ENCODE measurements at places on chromosomes 7 and 10.

DNA sequence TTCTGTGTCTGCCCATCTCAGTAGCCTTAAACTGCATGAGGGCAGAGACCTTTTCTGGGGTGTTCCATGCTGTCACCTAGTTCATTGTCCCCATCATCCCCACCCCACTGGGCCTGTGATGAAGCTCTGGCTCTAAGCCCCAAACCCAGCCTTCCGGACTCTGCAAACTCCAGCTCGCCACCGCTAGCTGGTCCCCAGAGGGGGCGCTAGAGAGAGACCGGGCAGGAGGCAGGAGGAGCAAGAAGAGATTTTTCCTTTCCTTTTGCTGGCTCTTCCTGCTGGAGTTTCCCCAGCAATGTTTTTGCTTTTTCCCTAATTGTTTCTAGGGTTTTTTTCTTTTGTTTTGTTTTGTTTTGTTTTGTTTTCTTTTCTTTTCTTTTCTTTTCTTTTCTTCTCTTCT, 234.4 kb downstream of the TEX36 start:
- peak; percentile 5 for DNase-seq
- no peak overlapping the region for H3K27ac ChIP-seq
- no peaks in the 10 kb centered on the region for H3K27me3 ChIP-seq
- H3K36me3 ChIP-seq: no peaks in the 10 kb centered on the region
- no peak overlapping the region for H3K4me3 ChIP-seq

GRCh38 chr10:54477738-54478137, 323.3 kb downstream of the PCDH15 start:
- H3K27me3 ChIP-seq: no peaks in the 10 kb centered on the region
- no peaks in the 10 kb centered on the region for H3K4me1 ChIP-seq
- DNase-seq: no peak
- H3K27ac ChIP-seq: no peak overlapping the region
- no peak overlapping the region for H3K4me3 ChIP-seq

GRCh38 chr10:24363070-24363469, 154.1 kb downstream of the KIAA1217 start:
- no peak overlapping the region for H3K4me3 ChIP-seq
- peaks cover 11% of the 10 kb centered on the region for H3K27me3 ChIP-seq
- H3K36me3 ChIP-seq: no peaks in the 10 kb centered on the region
- DNase-seq: no peak
- no peaks in the 10 kb centered on the region for H3K4me1 ChIP-seq

- peaks cover 48% of the 10 kb centered on the region for H3K4me1 ChIP-seq
- DNase-seq: no peak
- H3K36me3 ChIP-seq: peaks cover 1% of the 10 kb centered on the region
- H3K27ac ChIP-seq: no peak overlapping the region
- no peaks in the 10 kb centered on the region for H3K27me3 ChIP-seq
Observed at GRCh38 chr7:50659329-50659965, 94.2 kb upstream of the DDC start.

DNA sequence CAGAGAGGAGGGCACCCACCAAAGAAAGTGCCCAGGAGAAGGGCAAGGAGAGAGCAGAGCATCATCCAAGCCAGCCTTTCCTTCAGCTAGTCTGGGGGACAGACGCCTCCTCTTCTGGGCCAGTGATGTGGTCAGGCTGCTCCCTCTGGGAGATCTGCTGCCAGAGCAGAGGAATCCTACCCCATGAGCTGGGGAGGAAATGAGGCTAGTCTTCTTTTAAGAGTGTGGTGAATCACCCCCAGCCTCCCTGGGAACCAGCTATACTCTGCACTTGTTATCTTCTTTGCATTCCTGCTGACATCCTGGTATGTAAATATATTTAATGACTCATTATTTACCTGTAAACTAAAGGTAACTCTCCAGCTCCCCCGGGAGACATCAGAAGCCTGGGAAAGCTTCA, 41.6 kb upstream of the EPHB6 start:
- H3K27me3 ChIP-seq: no peaks in the 10 kb centered on the region
- H3K27ac ChIP-seq: peak overlapping the region; percentile 99
- peak; percentile 59 for DNase-seq
- H3K4me1 ChIP-seq: peaks cover 73% of the 10 kb centered on the region
- H3K36me3 ChIP-seq: no peaks in the 10 kb centered on the region

DNA sequence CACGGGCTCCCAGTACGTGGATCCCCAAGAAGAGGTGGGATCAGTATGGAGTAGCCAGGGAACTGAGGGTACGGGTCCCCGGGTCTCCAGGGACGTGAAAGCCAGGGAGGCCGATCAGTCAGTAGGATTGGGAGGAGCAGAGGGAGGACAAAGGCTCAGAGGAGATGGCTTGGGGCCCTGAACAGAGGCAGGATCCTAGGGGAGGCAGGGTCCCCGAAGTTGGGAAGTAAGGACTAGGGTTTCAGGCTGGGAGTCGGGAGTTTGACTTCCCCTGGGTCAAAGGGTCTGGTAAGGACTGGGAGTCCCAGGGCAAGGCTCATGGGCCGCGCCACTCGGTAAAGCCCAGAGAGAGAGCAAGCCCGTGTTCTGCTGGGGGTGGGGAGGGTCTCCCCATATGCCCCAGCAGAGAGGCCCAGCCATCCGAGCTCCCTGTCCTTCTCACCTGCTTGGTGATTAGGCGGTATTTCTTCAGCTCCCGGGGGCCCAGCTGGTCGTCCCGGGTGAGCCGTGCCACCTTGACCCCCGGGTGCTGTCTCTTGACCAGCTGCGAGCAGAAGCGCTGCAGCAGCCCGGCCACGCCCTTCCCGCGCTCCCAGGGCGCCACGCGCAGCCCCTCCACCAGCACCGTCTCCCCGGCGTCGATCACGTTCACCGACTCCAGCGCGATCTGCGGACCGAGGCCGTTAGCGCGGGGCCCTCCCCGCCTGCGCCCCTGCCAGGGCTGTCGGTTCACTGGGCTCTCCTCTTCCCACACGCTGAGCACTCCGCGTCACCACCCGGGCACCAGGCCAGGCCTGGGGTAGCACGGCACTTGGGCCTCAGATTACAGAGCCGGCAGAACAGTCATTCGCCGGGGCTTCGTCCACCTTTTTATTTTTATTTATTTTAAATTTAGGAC, 7.0 kb downstream of the NAT16 start:
- H3K4me3 ChIP-seq: peak overlapping the region; percentile 42
- no peaks in the 10 kb centered on the region for H3K36me3 ChIP-seq
- peaks cover 81% of the 10 kb centered on the region for H3K27me3 ChIP-seq
- H3K27ac ChIP-seq: no peak overlapping the region
- peaks cover 53% of the 10 kb centered on the region for H3K4me1 ChIP-seq
- DNase-seq: peak; percentile 57

- no peaks in the 10 kb centered on the region for H3K36me3 ChIP-seq
- no peaks in the 10 kb centered on the region for H3K4me1 ChIP-seq
- no peak overlapping the region for H3K4me3 ChIP-seq
Observed at GRCh38 chr7:95950698-95951097, 178.3 kb downstream of the DYNC1I1 start.

- no peak for DNase-seq
- no peaks in the 10 kb centered on the region for H3K36me3 ChIP-seq
- no peak overlapping the region for H3K4me3 ChIP-seq
- no peaks in the 10 kb centered on the region for H3K27me3 ChIP-seq
- peaks cover 5% of the 10 kb centered on the region for H3K4me1 ChIP-seq
Observed at GRCh38 chr7:116985575-116985974, 32.3 kb downstream of the ST7 start.

- peaks cover 7% of the 10 kb centered on the region for H3K4me1 ChIP-seq
- no peak within 1 kb of the TSS for H3K4me3 ChIP-seq
- H3K27me3 ChIP-seq: peaks cover 52% of the 10 kb centered on the region
Observed at GRCh38 chr7:73623798-73624668, at the start of gene MLXIPL. TSS of gene MLXIPL (minus strand) at chr7:73624522. CDS start at chr7:73624492, 30 bp downstream.

GRCh38 chr7:38736138-38736537, 105.0 kb upstream of the AMPH start:
- H3K36me3 ChIP-seq: peaks cover 30% of the 10 kb centered on the region
- H3K4me3 ChIP-seq: no peak overlapping the region

DNA sequence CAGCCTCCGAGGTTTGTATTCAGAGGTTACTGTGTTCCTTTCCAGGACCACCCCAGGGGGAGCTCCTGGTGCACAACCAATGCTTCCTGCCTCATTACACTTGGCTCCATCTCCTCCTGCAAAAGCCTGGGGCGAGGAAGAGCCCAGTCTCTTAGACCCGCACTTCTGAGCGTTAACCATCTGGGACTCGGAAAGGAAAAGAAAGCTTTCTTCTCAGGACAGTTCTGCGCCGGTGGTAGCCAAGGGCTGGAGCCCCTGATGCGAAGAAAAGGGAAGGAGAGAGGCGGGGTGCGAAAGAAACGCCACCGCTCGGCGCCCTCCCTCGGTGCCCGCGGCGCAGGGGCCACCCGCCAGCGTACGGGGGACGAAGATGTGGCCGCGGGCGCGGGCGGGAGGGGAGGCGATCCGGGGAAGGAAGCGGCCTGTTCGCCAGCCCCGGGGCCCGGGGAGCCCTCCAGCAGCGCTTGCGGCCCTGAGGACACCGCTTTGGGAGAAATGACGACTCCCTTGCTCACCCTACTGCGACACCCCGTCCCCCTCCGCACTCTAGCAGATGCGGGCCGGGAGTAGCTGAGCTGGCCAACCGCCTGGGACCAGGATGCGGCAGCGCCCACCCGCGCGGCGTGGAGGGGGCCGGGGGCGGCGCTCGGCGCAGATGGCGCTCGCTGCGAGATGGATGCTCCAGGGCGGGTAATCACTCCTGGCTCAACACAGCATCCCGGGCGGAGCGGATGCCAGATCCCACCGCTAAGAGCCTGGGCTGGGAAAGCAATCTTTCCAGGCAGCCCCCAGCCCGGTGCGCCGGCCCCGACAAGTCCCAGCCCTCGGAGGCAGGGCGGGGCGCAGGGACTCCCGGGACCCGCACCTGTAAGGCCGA, 1.3 kb downstream of the NRCAM start:
- H3K4me3 ChIP-seq: peak overlapping the region; percentile 78
- no peaks in the 10 kb centered on the region for H3K36me3 ChIP-seq
- DNase-seq: peak; percentile 37
- peaks cover 40% of the 10 kb centered on the region for H3K27me3 ChIP-seq
- no peak overlapping the region for H3K27ac ChIP-seq
- peaks cover 14% of the 10 kb centered on the region for H3K4me1 ChIP-seq

- H3K4me3 ChIP-seq: no peak overlapping the region
- no peak overlapping the region for H3K27ac ChIP-seq
- no peaks in the 10 kb centered on the region for H3K4me1 ChIP-seq
- H3K36me3 ChIP-seq: no peaks in the 10 kb centered on the region
- DNase-seq: no peak
- H3K27me3 ChIP-seq: no peaks in the 10 kb centered on the region
Observed at GRCh38 chr7:74586258-74587175, 71.0 kb upstream of the GTF2I start.

DNA sequence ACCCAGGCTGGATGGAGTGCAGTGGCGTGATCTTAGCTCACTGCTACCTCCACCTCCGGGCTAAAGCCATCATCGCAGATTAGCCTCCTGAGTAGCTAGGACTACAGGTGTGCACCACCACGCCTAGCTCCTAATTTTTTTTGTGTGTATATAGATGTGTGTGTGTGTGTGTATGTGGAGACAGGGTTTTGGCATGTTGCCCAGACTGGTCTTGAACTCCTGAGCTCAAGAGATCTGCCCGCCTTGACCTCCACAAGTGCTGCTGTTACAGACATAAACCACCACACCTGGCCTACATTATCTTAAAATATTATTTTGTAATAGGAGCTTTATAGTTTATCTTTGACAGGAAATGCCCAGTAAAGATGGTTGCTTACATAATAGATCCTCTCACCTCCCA, 25.0 kb downstream of the FOXP2 start:
- H3K36me3 ChIP-seq: no peaks in the 10 kb centered on the region
- H3K27ac ChIP-seq: no peak overlapping the region
- no peak for DNase-seq

DNA sequence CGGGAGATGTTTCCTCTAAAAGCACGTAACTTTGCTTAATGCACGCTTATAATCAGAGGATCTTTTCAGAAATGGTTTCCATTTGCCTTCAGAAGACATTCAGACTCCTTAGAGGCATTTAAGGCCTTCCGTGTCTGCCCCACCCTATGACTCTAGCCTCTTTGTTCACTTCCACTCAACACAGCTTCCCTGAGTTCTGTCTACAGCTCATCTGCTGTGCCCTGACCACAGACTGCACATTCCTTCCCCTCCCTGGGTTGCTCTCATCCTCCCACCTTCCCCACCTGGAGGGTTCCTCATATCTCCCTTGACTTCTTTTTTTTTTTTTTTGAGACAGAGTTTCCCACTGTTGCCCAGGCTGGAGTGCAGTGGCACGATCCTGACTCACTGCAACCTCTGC, 16.6 kb downstream of the FBH1 start:
- H3K27me3 ChIP-seq: no peaks in the 10 kb centered on the region
- no peak overlapping the region for H3K4me3 ChIP-seq
- no peak for DNase-seq
- H3K36me3 ChIP-seq: peaks cover 38% of the 10 kb centered on the region
- no peak overlapping the region for H3K27ac ChIP-seq

GRCh38 chr7:151091431-151091830, 5.2 kb downstream of the AGAP3 start:
- peaks cover 2% of the 10 kb centered on the region for H3K27me3 ChIP-seq
- H3K4me3 ChIP-seq: no peak overlapping the region
- DNase-seq: no peak
- peaks cover 2% of the 10 kb centered on the region for H3K36me3 ChIP-seq

GRCh38 chr10:101840741-101841453, 2.7 kb downstream of the KCNIP2 start:
- DNase-seq: peak; percentile 84
- H3K4me1 ChIP-seq: peaks cover 41% of the 10 kb centered on the region
- H3K4me3 ChIP-seq: peak overlapping the region; percentile 76

DNA sequence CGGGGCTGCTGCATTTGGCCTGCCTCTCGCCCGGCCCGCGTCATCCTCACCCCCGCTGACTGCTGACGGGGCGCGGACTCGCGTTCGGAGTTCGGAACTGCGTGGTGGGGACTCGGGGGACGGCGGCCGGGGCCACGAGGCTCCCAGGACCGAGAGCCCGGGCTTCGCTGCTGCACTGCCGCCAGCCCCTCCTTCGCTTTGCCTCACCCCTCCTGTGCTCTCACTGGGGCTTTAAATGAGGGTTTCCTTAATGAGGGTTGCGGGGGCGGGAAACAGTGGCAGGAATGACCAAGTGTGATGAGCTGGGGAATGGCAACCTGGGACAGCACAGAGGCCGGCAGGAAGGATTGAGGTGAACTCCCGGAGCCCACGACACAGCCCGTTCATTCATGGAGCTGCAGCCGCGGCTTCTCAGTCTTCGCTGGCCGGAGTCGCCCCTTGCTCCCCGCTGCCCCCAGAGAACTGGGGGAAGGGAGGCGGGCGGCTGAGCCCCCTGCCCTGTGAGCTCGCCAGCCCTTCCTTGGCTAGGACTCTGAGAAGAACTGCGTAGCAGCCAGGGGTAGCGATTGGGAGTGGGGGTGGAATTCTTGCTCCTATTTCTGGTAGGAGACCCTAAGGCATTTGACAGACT, 1.5 kb upstream of the LRRC4 start:
- peaks cover 11% of the 10 kb centered on the region for H3K36me3 ChIP-seq
- no peak overlapping the region for H3K4me3 ChIP-seq
- peaks cover 6% of the 10 kb centered on the region for H3K27me3 ChIP-seq
- peaks cover 12% of the 10 kb centered on the region for H3K4me1 ChIP-seq
- no peak for DNase-seq

GRCh38 chr10:96720422-96721206, at the start of gene PIK3AP1:
TSS of gene PIK3AP1 (minus strand) at chr10:96720514. CDS start at chr10:96720394, 120 bp downstream.
- H3K27me3 ChIP-seq: peaks cover 3% of the 10 kb centered on the region
- no peaks in the 10 kb centered on the region for H3K36me3 ChIP-seq
- peak within 1 kb of the TSS; percentile 22 for H3K27ac ChIP-seq
- peak within 1 kb of the TSS; percentile 84 for H3K4me3 ChIP-seq

GRCh38 chr7:83611776-83612175, 37.2 kb downstream of the SEMA3E start:
- H3K36me3 ChIP-seq: no peaks in the 10 kb centered on the region
- H3K27ac ChIP-seq: no peak overlapping the region
- no peaks in the 10 kb centered on the region for H3K4me1 ChIP-seq
- H3K27me3 ChIP-seq: no peaks in the 10 kb centered on the region
- no peak overlapping the region for H3K4me3 ChIP-seq

Measured in activated naive CD4-positive, alpha-beta T cell treated with anti-CD3 and anti-CD28 coated beads for 36 hours (primary cell).